ENCODE measurements at places on chromosomes 4 and X.

DNA sequence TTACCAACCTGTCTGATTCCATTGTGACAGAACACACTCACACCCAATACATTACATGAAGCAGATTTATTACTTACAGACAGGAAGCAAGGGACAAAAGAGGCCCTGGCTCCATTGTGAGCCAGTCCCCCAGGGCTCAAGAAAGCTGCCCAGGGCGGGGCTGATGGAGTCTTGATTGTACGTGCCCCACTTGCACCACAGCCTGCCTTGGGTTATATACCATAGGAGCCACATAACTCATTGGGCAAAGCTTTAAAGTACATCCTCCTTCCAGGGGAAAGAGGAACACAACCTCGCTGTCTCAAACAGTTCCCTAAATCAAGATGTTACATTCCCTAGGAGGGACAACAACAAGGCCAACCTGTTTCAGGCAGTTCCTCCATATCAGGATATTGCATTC, 3.4 kb upstream of the ZRSR2 start:
- DNase-seq, result no peak

GRCh38 chr4:78312989-78313753, 238.4 kb upstream of the ANXA3 start:
- no peak for DNase-seq

DNA sequence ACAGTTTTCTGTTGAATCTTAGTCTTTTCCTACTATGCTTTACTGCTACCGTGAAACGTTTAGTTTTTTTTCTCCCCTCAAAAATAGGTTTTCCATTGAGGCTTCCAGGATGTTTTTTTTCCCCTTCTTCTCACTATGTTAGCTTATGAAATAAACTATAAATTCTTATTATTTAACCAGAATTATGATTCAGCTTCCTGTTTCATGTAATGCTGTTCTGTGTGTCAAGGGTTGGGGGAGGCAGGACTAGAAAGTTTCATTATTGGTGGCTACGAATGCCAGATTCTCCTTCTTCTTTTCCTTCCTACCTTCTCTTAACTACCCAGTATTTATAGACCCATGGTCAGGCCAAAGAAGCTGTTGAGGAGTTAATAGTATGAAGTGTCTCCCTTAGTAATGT, 11.8 kb downstream of the CLCN5 start:
- no peak for DNase-seq

- no peak for DNase-seq
Measured at GRCh38 chrX:21929209-21929608, 11.3 kb upstream of the SMS start.

DNA sequence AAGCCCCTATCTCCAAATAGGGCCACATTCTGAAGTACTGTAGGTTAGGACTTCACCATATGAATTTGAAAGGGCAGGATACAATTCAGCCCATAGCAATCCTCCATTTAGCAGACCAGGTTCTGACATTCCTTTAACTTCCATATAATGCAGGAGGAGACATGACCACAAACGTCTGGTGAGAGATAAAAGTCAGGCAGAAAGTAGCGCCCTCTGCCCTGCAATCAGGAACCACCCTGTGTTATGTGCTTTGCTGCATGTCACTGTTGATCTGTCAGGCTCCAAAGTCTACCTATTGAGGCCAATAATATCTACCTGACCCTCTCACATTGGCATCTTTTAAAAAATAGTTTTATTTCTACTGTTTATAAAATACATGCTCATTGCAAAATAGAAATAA, 30.2 kb upstream of the SEPSECS start:
- DNase-seq, result no peak

DNA sequence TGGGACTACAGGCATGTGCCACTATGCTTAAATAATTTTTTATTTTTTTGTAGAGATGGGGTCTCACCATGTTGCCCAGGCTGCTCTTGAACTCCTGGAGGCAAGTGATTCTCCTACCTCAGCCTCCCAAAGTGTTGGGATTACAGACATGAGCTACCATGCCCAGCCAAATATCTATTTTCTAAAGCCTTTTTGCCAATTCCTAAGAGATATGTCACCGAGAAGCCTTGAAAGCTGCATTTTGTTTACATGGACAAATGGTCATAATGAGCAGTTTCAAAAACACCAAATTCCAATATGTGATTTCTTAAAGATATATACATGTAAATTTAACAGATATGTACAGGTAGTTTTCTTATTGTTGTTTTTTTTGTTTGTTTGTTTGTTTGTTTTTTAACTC, 33.0 kb upstream of the PGRMC2 start:
- DNase-seq, result no peak

DNA sequence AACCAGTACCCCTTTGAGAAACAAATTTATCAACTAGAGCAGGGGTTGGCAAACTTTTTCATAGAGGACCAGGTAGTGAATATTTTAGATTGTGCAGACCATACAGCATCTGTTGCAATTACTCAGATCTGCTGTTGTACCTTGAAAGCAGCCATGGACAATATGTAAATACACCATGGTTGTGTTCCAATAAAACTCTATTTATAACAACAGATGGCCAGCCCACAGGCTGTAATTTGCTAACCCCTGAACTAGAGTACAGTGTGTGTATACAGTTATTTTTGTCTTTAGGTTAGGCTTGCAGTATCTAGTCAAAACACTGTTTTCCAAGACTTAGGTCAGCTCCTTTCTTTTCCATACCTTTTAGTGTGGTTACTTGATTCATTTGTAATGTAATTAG, 54.4 kb downstream of the PHKA1 start:
- no peak for DNase-seq

DNA sequence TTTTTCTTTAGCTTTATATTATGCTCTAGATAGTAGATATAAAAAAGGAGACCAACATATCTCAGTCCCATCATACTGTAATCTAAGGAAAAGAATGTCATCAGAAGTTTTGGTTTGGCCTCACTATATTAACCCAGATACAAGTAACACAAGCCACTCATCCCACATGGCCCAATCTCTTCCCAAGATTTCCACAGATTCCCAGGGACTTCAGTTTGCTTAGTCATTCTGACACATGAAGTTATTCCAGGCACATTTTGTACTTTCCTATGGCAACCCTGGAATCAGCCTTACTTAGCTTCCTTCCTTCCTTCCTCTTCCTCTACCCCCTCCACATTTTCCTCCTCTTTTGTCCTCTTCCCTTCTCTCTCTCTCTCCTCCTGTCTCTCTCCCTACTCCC, 21.7 kb upstream of the DCLK2 start:
- no peak for DNase-seq

DNA sequence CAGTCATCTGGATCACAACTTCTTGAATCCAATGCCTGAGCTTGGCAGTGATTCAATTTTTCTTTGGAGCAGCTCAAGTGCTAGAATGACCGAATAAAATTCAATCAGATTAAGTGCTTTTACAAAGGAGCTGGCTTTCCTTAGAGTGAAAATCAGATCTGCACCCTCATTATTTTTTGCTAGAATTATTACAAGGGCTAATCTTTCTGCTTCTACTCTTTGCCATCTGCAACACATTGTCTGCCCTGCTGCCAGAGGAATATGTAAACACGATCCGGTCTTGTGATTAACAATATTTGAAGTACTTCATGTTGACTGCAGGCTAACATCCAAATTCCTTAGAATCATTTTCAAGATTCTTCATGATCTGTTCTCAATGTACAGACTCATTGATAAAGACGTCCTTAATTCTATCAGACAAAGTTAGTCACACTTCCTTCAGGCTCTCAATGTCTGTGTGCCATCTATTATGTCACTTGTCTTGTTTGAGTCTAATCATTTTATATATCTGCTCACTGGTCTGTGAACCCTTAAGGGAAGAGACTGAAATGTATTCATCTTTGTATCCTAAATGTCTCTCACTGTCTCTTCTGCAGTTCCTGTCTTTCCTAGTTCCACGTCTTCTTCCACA, 531.2 kb downstream of the GALNTL6 start:
- no peak for DNase-seq

DNA sequence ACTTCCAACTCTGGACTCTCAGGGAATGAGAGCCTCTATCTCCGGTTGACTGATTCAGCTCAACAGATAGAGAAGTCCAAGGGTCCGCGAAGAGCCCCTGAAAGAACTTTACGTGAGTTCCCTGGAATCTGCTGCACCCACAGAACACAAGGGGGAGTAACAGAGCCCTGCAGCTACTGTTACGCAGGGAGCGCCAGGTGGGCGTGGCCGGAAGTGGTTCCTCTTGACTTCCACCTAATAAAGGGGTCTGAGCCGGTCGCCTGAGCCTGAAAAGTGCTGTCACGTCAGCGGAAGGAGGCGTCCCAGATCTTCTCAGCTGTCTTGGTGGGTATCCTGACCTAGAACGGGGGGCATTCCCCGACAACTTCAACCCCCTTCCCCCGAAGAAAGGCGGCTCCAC, at the start of gene MAGEB6:
MAGEB6 (plus strand) TSS at position 237 of the 400 bp plus-strand sequence. CDS start 1,407 bp downstream, outside the sequence.
- DNase-seq, result no peak

DNA sequence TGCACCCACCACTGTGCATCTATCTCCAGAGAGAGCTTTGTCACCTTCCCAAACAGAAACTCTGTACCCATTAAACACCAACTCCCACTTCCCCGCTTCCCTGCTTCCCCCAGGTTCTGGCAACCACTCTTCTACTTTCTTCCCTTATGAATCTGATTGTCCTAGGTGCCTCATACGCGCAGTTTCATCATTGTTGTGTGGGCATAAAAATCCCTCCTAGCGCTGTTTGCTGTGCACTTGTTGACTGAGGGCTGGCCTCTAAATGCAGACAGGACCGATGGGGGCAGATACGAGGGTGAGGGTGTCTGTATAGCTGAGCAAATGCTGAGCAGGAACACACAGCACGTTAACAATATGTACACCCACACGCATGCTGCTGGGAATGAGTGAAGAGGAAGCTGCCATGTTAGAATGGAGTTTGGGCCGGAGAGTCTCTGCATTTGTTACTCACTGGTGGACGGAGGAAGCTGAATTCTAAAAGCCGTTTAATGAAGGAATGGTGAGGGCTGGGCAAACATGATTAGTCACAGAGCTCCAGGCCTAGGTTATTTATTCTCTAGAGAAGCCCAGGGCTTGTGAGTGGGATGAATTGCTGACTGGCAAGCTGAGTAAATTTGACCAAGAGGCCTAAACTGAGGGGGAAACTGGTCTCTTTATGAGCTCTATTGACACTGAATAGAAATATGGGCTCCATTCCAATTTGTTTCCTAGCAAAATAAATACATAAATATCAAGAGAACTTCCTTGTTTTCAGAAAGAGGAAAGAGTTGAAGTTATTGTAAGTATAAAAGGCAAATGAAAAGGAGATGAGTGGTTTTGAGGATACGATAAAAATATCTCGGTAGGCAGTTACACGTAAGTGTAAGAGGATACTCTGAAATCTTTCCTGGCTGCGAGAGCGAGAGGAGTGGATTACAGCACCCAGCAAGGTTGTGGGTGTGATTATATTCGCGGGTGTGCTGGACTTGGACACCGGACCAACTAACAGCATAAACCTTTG, 95.9 kb upstream of the RPS6KA3 start:
- no peak for DNase-seq

DNA sequence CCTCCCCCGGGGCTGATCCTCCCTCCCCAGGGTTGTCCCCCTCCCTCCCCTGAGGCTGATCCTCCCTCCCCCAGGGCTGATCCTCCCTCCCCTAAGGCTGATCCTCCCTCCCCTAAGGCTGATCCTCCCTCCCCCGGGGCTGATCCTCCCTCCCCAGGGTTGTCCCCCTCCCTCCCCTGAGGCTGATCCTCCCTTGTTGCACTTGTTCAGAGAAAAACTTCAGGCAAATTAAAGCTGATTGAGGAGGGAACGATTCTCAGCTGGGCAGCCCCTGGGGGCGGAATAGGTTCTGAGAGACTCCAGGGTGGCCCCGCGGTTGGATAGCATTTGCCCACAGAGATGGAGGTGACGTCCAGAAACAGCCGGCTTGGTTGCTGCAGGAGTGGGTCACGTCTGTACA, 110.7 kb upstream of the ADRA2C start:
- DNase-seq, result no peak

Data from activated gamma-delta T cell treated with anti-CD3 and anti-CD28 coated beads, Interleukin-2, amount 50 U/mL, for 16 hours (primary cell).